Vagina (tissue), 2 donors: ENCODE measurements at places on chromosomes 6 and 20. TPM values are rescaled to one million over a fixed set of nuclear protein-coding genes. Genes with fewer than 3 reads are reported as not detected.

DNA sequence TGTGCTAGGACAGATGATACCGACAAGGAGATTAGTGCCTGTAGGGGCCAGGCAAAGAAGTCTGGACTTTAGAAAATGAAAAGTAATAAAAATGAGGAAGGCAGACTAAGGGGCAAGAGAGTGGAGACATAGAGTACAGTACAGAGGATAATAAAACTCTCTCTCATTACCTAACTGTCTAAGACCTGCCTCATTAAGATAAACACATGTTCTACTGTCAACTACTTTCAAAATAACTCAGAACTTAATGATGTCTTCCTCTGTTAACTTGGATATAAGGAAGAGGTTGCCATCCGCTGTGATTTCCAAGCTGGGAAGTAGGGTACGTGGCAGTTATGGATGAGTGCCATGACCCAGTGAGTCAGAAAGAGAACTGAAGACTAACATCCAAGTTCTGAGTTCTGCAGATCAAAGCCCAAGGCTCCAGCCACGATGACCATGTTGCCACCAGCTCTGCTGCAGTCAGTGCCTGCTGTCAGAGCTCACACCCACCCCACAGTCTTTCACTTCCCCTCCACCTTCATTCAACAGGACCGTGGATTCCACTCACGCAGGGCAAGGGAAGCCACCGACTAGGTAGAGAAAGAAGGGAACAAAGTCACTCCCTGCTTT is 81.8 kb downstream of the KIF16B start:
- DNase-seq = no peak

DNA sequence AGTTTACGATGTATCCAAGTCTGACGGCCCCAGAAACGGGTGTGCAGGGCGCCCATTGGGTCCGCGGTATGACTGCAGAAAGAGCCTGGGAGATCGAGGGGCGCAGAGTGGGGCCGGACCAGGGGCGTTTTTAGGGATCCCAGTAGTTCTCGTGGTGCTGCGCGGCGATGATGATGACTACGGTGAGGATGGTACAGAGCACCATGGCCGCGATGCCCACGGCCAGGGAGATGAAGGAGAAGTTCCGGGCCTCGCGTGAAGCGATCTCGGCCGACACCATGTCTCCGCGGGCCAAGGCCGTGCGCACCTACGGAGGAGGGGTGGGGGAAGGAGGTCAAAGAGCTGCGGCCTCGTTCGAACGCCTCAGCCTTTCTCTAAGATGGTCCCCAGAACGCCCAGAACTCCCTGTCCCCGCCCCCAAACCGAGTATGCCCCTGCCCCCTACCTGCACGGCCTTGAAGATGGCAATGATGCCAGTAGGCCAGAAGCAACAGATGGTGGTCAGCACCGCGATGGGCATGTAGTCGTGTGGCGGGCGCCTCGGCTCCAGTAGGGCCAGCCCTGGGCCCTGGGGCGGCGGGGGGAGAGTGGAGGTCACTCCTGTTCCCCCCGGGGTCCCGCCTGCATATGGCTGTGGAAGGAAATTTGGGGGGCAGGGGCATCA is 2.5 kb downstream of the PRRT1 start:
- no peak for DNase-seq

DNA sequence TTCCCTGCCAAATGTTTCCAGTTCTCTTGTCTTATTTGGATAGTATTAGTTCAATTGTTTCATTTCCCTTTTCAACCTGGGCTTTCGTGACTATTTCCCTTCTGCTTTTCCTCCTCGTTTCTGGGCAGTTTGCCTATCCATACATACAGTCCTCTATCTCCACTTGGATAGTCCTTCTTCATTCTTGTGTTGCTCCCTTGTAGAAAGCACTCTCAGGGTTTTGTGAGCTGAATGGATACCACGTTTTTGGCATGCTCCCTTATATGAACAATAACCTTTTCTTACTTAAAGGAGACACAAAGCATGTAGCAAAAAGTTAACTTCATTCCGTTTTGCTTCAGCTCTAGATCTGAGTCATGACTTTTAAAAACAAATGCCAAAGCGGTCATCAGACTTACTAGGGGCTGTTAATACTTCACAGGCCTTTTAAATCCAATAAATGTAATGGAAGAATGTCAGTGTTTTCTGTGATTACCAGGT is 16.6 kb downstream of the CRYBG1 start:
- DNase-seq = no peak

DNA sequence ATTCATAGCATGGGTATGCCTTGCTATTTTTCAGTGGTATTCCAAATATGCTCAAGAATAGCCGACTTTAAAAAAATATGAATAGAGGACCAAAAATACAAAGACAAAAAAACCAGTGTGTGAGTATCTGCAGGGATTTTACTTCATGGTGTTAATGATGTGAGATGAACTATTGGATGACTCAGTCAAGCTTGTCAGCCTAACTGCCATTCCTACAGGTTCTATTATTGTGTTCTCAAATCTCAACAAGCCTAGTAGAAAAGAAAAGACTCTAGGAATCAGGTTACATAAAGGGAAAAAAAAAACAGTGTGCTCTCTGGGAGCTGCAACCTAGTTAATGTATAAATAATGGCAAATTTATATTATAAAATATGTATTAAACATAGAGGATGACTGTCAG is 588.4 kb upstream of the BTBD3 start:
- no peak for DNase-seq

DNA sequence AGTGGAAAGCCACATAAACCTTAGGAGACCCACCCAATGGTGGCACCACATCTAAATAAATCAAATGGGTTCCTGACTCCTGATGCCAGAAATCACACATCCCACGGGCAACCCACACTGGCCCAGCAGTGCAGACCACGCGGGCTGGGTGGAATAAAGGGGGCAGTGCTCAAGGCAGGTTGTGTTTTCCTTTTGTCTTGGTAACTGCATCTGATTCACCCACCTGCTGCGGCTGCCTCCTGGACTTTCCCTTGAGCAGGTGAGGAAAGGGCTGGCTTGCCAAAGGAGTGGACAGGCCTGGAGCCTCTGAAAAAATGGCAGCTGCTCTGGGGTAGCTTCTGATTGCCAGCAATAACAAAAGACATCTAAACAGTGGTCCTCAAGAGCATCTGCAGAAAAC is 119.5 kb upstream of the KCNK16 start:
- DNase-seq = peak; percentile 58

DNA sequence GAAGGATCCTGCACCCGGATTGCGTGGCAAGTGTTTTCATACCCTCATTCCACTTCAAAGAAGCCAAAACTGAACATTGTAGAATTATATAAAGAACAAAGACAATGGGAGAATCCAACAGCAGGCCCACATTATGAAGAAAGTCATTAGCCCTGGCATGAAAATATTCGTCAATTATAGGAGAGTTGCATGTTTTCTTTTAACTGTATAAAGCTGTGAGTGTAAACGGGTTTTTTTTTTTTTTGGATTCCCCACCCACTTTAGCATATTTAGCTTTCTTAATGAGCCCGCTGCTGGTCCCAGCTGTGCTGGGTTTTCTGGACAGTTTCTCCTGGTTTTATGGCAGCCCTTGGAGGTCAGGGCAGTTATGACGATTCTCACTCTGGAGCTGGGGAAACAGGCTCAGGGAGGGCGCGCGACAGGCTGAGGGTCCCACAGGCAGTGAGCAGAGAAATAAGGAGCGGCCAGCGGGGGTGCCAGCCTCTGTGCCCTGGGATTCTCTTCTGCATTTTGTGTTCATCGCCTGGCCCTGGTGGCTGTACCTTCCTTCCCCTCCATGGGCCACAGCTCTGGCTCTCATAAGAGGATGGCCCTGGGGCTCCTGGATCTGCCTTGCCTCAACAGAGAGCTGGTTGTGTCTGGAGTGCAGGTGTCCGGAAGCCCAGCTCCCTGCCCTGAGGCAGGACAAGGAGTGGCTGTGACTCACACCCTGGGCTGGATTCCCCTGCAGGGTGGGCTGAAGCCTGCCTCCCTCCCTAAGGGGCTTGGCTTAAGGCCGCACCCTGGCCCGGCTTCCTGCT is 24.1 kb upstream of the SULF2 start:
- DNase-seq = no peak

GRCh38 chr6:163231356-163232014 is 183.0 kb upstream of the QKI start:
- DNase-seq = no peak

DNA sequence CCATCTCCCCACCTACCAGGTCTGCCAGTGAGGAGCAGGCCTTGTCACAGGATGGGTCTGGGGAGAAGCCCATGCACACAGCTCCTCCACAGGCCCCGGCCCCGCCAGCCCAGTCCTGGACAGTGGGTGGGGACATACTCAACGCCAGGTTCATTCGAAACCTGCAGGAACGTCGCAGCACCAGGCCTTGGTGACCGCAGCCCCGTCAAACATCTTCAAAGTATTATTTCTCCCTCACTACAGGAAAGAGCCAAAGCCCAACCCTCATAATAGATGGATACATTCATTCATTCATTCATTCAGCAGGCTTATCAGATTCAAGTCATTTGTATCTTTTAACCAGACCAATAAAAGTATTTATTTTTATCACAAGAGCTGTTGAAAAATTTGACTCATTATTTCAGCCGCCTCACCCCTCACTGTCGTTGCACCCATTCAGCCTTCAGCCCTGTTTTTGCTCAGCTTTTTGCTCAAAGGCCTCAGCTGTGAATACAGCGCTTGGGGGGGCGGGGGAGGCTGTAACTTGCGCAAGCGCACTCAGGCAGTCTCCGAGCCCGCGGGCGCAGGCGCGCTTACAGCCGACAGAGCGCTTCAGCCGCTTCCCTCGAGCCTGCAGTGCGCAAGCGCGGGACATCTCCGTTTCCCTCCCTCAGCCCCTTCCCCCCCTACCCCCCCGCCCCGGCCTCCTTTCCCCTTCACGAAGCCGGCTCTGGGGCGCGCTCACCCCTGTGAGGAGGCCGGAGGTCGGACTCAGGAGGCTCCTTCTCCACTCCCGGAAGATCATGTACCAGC is at the start of gene C6orf136:
Gene C6orf136, plus strand, starts transcription at position 684 of the 792 bp plus-strand sequence. Its CDS starts 99 bp downstream, at position 783.
- no peak for DNase-seq

NKX2-2 gene
- not detected for total RNA-seq

MEP1A gene
- total RNA-seq = not detected

GSS gene
- 47.9 TPM for total RNA-seq

PET117 gene
- total RNA-seq = 6.1 TPM
